ENCODE measurements at places on chromosomes 1 and 21. TPM values are rescaled to one million over a fixed set of nuclear protein-coding genes. Genes with fewer than 3 reads are reported as not detected.

The AMIGO1 gene
- 8.6 TPM for total RNA-seq

The F5 gene
- total RNA-seq = 0.28 TPM

The DNAJC11 gene
- 23.3 TPM for total RNA-seq

The AADACL4 gene
- total RNA-seq = not detected

The SPRR2B gene
- not detected for total RNA-seq

The NGF gene
- total RNA-seq = not detected

The AKIRIN1 gene
- 123 TPM for total RNA-seq

The ACKR1 gene
- total RNA-seq = not detected

The CACNA1E gene
- not detected for total RNA-seq

The CLCNKB gene
- total RNA-seq = not detected

The NUCKS1 gene
- 70.5 TPM for total RNA-seq

The CTTNBP2NL gene
- not detected for total RNA-seq

The IL10RB gene
- 7.4 TPM for total RNA-seq

The ETV3L gene
- total RNA-seq = not detected

The LCE1E gene
- total RNA-seq = not detected

The GOLT1A gene
- not detected for total RNA-seq

The C1orf116 gene
- total RNA-seq = 0.27 TPM

The PRAMEF7 gene
- total RNA-seq = not detected

The OR2T35 gene
- not detected for total RNA-seq

The DYNLT5 gene
- not detected for total RNA-seq

The B3GALT5 gene
- total RNA-seq = not detected

The PYHIN1 gene
- total RNA-seq = 16.7 TPM

The CTH gene
- 15.5 TPM for total RNA-seq

The DISC1 gene
- 10.1 TPM for total RNA-seq

The SERINC2 gene
- total RNA-seq = not detected

The KCNJ6 gene
- total RNA-seq = not detected

The CLCA1 gene
- not detected for total RNA-seq

The FAM151A gene
- total RNA-seq = not detected

The TNN gene
- total RNA-seq = not detected

The PCP4 gene
- not detected for total RNA-seq

The GPR3 gene
- 1.1 TPM for total RNA-seq

The MYBPH gene
- not detected for total RNA-seq

The ZNF695 gene
- not detected for total RNA-seq

The SLAMF6 gene
- total RNA-seq = 4.6 TPM

The CD53 gene
- 205 TPM for total RNA-seq

The ADAMTSL4 gene
- not detected for total RNA-seq

The TEX38 gene
- not detected for total RNA-seq

The SPRR2G gene
- total RNA-seq = not detected
